Stimulated activated CD8-positive, alpha-beta memory T cell treated with anti-CD3 and anti-CD28 coated beads, Interleukin-15, amount 100 ng/mL, for 4 hours (primary cell): ENCODE measurements at places on chromosomes 11 and 22.

GRCh38 chr22:46041642-46042041 lies 64.7 kb upstream of the WNT7B start:
- no peak for DNase-seq

DNA sequence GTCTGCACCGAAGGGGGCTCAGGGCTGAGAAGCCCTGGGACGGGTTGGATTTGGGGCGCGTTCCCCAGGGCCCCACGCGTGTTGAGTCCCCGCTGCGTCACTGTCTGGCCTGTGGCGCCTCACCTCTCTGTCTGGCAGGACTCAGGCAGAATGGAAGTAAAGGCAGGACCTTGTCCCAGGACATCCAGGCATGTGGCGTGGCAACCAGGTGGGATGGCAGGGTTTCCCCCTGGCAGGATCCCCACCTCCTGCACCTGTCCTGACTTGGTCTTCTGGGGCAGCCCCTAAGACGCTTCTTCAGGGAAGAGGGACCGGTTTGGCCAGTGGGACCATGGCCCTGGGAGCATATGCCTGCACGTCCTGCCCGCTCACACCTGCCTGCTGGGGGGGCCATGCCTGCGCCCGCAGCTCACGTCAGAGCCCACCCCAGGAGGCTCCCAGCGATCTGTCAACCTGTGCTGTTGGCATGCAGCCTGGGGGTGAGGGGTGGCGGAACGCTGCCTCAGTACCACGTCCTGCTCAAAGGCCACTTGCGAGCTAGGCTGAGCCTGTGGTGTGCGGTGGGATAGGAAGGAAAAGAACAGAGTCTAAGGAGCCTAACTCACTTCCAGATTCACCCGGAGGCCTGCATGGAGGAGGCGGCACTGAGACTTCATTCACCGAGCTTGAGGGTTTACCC lies 72.7 kb downstream of the KCNQ1 start:
- DNase-seq = no peak

DNA sequence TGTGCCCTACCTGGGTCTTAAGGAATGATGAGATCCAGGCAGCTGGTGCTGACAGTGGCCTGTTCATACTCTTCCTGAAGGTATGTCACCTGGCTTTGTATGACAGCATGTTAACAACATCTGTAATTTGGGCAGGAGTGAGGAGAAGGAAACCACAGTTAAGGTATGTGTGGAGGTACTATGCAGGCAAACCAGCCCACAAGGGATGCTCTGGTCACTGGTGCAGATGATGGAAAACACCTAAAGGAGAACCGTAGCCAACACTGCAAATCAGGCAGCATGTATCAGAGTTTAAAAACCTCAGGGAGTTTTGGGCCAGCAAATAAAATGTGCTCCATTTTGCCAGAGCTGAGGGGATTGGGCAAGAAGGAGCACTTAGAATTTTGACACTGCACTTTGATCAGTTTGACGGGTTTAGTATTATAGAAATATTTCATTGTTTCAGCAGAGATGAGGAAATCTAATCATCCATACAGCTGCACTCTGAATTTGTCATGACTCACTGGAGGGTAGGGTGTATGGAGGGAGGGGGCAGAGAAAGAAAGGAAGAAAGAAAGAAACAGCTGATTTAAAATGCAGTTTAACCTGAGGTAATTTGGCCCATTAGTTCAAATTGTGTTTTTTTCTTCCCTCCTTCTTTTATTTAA lies 260.9 kb downstream of the KIRREL3 start:
- DNase-seq = no peak

DNA sequence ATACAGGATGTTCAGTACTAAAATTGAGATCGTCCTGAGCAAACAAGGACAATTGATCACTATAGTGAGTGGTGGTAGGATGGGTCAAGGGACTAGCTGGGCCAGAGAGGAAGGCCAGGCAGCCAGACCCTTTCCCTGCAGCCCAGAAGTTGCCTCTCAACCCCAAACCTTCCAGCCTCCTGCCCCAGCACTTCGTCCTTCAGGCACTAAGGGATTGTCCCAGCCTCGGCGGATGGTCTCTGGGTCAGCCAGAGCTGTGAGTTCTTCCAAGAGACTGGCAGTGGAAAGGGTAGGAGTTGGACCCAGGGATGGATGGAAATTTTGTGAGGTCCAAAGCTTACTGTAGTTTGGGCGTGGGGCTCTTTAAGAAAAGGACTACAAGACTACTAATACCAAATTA lies 3.6 kb upstream of the LMO1 start:
- no peak for DNase-seq

GRCh38 chr22:40728731-40729189 lies 49.5 kb downstream of the MCHR1 start:
- peak; percentile 36 for DNase-seq

DNA sequence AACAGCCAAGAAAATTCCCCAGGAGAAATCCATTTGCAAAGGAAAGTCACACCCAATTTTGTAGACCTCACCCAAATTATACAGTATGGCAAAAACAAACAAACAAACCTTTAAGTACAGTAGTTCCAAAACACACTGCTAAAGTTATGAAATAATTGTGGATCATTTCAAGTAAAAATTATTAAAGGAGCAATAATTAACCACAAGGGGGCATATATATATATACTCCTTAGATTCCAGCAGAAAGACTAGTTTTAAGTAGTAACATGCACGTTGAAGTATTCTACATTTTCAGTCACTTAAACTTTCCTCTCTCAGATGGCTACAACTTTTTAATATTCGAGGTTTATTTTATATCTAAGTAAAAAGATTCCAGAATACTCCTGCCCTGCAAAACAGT lies 26.8 kb downstream of the RNF141 start:
- no peak for DNase-seq

- no peak for DNase-seq
Measured at GRCh38 chr11:27795955-27796861, 96.0 kb upstream of the BDNF start.

DNA sequence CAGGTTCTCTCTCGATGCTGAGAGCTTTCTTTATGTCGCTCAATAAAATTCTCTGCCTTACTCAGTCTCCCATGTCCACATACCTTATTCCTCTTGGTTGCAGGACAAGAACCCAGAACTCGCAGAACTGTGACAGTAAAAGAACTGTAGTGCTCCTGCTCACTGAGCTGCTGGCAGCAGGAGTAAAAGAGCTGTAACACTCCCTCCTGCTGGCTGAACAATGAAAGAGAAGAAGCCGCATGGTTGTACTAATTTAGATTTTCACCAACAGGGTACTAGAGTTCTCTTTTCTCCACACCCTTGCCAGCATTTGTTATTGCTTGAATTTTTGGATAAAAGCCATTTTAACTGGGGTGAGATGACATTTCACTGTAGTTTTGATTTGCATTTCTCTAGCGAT lies 433.2 kb downstream of the GUCY1A2 start:
- DNase-seq = no peak

DNA sequence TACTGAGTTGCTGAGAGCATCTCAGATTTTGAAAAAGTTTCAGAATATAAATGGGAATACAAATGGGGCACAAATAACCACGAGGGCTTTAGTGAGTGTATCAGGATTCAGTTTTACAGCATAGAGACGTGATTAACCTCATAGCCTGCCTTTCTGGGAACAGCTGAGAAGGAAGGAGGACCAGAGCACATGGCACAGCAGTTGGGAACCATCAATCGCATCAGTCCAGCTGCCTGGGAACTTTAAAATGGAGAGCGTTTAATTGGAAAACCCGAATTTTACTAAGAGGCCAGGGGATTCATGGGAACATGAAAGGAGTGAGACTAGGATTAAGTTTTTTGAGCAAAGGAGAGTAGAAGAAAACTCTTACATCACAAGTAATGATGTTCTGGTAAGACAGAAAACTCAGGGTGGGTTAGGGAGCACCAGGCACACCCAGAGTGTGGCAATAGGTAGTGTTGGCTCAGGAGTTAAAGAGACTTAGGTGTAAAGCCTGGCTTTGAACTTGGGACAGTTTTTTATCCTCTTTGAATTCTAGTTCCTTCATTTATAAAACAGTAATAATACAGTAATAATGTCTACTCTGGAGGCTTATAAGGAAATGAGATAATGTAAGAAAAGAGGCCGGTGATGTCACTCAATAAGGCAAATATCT lies 40.2 kb downstream of the FZD4 start:
- DNase-seq = no peak

GRCh38 chr11:77223797-77224196 lies 77.7 kb downstream of the GDPD4 start:
- no peak for DNase-seq

GRCh38 chr11:59102259-59102765 lies 4.7 kb upstream of the FAM111B start:
- DNase-seq = no peak

GRCh38 chr11:45676522-45677095 lies 11.2 kb upstream of the CHST1 start:
- no peak for DNase-seq

- DNase-seq = no peak
Measured at GRCh38 chr11:25065746-25066145, 568.9 kb downstream of the LUZP2 start.

DNA sequence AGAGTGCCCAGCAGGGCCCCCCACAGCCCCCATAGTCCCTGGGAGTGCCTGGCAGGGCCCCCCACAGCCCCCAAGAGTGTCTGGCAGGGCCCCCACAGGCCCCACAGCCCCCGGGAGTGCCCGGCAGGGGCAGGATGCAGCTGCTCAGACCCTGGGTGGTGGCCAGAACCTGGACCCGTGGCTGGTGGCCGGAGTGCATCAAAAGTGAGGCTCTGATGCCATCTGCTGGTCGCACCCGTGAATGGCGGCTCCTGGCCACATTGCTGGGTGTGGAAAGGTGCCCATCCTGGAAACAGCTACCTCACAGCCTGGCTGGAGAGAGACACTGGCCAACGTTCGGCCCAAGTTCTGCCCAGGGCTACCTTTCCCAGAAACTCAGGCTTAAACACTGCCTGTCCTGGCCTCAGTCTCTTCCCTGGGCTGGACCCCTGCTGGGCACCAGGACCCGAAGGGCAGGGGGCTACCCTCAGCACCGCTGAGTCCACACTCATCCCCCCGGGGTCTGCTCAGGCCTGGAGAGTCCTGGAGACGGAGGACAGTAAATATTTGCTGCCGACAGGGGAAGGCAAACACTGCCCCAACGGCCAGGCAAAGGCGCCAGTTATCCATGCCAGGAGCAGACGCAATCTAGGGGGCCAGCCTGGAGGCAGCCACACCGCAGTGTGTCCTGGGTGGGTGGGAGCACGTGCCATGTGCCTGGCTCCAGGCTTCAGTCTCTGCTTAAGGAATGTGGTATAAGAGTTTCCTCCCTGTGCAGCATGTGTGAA lies 4.4 kb downstream of the INS start:
- DNase-seq = no peak

GRCh38 chr11:103585401-103585800 lies 451.0 kb upstream of the DDI1 start:
- no peak for DNase-seq

DNA sequence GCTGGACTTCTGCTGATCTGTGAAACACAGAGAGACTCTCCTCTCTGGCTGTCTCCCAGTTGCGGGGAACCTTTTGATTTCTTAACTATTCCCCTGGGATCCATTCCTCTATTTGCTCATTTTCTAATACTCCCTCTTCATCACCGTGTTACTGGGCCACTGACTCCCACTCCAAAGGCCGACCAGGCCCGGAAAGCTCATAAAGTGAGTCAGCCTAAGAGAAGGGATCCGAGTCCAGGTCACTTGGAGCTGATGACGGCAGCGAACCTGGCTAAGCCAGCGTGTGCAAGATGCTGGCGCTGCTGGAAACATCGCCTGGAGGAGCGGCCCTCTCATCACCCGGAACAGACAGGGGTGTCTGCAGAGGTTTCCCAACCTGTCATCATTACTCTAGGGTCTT lies 112.8 kb downstream of the FBXO7 start:
- no peak for DNase-seq

DNA sequence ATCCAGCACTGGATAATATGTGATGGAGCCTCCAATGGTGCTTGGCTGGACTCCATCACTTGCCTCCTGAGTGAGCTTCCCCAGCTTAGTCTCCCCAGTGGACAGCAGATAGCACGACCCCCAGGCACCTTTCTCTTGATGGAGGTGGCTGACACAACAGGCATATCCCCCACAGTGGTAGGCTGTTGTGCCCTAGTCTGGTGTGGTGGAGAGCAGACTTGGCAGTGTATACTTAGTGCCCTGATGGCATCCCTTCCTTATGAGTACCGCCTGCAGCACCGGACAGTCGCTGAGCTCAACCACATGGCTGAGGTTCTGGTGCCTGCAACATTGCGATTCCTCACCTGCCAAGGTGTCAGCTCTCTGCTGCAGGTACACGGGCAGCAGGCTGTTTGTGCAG lies 50.1 kb downstream of the DNHD1 start:
- no peak for DNase-seq

- no peak for DNase-seq
Measured at GRCh38 chr22:49632199-49633009, 195.3 kb downstream of the BRD1 start.

GRCh38 chr11:102705626-102706025 lies at the start of gene MMP27:
TSS of gene MMP27 (minus strand) at chr11:102705769. CDS start at chr11:102705714, 55 bp downstream.
- DNase-seq = no peak

- no peak for DNase-seq
Measured at GRCh38 chr11:111194860-111195568, 50.5 kb upstream of the POU2AF2 start.

DNA sequence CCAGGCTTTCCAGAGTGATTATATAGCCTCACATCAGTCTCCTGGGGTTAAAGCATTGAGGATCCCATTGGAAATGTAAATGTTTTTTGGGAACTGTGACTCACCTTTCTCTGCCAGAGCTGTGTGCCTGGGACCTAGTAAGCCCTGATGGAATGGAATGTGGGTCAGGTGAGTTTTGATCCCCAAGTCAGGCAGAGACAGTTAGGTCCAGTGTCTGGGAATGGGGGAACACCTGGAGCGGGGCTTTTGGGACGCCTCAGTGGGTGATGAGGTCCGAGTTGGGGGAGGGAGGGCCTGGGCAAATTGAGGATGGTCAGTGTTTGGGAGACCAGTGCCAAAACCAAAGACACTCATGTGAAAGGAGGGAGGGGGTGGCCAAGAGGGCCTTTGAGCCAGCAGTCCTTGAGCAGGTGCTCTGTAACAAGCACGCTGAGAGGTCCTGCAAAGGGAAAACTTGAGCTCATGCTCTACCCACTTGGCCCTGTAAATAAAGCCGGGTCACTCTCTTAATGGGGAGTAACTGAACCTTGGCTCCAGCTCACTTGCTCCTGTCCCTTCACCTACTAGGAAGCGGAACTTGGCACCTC lies 104.7 kb downstream of the NAV2 start:
- DNase-seq = no peak

- no peak for DNase-seq
Measured at GRCh38 chr11:46686886-46687795, 13.3 kb downstream of the ARHGAP1 start.

GRCh38 chr11:18772211-18772610 lies 19.4 kb downstream of the PTPN5 start:
- DNase-seq = no peak

DNA sequence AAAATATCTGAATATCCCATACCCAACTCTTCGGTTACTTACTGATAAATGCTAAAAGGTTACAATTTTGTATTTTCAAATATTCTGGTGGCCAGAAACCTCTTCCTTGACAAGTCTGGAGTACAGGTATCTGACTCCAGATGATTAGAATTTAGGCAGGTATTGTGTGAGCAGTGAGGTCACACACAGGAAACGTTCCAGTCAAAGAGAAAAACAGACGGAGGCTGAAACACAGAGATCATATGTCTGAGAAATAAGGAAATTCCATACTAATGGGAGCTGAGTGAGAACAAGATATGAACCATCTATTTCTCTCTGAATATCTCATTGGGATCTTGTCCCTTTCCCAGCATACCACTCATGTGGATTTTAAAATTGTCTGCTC lies 89.4 kb upstream of the IGLL5 start:
- DNase-seq = no peak
